ENCODE measurements at places on chromosomes 7 and 10. TPM values are rescaled to one million over a fixed set of nuclear protein-coding genes. Genes with fewer than 3 reads are reported as not detected.

DNA sequence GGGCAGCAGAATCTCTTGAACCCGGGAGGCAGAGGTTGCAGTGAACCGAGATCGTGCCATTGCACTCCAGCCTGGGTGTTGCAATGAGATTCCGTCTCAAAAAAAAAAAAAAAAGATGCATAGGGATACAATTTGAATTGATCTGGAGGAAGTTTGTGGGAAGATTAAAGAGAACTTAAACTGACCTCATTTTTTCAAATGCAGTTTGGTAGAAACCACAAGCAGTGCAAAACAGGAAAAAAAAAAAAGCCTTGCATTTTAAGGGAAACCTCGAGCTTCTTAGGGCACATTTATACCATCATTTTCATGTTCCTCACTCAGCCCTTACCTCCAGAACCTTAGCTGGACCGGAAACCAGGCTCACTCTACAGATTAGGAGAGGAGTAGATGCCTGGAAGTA lies 2.8 kb downstream of the KCTD7 start:
- H3K4me3 ChIP-seq, result peak overlapping the region; percentile 81
- peak overlapping the region; percentile 94 for H3K27ac ChIP-seq
- H3K4me1 ChIP-seq, result peaks cover 36% of the 10 kb centered on the region
- peaks cover 27% of the 10 kb centered on the region for H3K36me3 ChIP-seq
- no peak for DNase-seq

GRCh38 chr10:110851020-110851612 lies 20.6 kb upstream of the PDCD4 start:
- no peaks in the 10 kb centered on the region for H3K27me3 ChIP-seq
- H3K27ac ChIP-seq, result peak overlapping the region; percentile 14
- peaks cover 5% of the 10 kb centered on the region for H3K36me3 ChIP-seq
- no peak for DNase-seq
- H3K4me1 ChIP-seq, result peaks cover 56% of the 10 kb centered on the region

GRCh38 chr10:125343118-125343925 lies 183.0 kb upstream of the CTBP2 start:
- no peaks in the 10 kb centered on the region for H3K4me1 ChIP-seq
- DNase-seq, result no peak
- no peaks in the 10 kb centered on the region for H3K27me3 ChIP-seq
- H3K4me3 ChIP-seq, result no peak overlapping the region

- peaks cover 32% of the 10 kb centered on the region for H3K36me3 ChIP-seq
- no peak for DNase-seq
- peaks cover 6% of the 10 kb centered on the region for H3K4me1 ChIP-seq
These were observed 77.3 kb upstream of the RPA3 start for GRCh38 chr7:7795630-7796121.

DNA sequence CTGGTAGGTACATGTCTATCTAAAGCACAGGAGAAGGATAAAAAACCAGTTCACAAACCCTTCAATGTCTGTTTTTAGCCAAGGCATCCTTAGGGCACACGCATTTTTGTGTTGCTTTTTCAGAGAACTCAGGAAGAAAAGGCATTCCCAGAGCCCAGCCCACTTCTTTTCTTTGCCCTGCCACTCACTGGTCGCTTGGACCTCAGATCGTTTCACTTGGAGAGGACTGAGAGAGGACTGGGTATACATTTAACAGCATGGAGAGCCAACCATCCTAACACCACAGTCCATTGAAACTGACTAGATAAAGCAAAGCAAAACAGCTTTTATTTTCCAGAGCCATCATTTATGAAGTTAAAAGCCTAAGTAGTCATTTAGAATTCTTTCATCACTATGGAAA lies 194.2 kb downstream of the CAMK1D start:
- no peak overlapping the region for H3K4me3 ChIP-seq
- no peak overlapping the region for H3K27ac ChIP-seq
- peaks cover 15% of the 10 kb centered on the region for H3K4me1 ChIP-seq
- H3K27me3 ChIP-seq, result no peaks in the 10 kb centered on the region
- no peak for DNase-seq

DNA sequence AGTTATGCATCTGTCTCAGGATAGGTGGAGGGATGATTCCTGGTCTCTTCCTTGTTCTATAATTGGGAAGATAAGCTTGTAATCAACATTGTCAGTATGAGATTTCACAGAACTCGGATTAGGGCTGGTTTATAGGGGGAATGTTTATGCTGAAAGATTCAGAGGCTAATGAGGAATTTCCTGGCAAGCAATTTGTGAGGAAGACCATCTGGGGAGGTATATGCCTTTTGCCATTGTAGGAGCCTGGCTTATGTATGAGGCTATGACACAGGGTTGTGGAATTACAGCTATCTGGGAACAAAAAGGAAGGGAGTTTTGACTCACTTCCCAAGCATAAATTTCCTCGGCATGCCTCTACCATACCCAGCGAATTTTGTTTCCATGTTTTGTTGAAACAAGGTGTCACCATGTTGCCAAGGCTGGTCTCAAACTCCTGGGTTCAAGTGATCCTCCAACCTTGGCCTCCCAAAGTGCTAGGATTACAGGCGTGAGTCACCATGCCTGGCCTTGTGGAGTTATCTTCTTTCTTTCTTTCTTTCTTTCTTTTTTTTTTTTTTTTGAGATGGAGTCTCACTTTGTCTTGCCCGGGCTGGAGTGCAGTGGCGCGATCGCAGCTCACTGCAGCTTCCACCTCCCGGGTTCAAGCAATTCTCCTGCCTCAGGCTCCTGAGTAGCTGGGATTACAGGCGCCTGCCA lies 1.6 kb upstream of the COPS6 start:
- peaks cover 26% of the 10 kb centered on the region for H3K4me1 ChIP-seq
- DNase-seq, result no peak
- peak overlapping the region; percentile 4 for H3K4me3 ChIP-seq
- no peak overlapping the region for H3K27ac ChIP-seq
- peaks cover 7% of the 10 kb centered on the region for H3K36me3 ChIP-seq

DNA sequence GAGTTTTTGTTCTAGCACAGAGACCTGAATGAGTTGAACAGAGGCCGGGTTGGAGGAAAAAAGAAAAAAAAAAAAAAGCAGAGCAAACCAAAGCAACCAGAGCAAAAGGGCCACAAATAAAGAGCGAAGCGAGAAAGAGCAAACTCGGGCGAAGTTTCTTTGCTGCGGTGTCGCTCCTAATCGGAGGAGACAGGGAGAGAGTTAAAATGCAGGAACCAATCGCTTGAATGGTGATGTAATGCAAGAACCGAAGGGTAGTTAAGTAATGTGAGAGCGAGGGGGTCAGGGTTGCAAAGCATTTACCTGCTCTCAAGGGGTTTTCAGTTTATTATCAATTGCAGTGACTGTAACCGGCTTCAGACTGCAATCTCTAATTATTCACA lies 271.7 kb downstream of the TRIL start:
- peaks cover 13% of the 10 kb centered on the region for H3K27me3 ChIP-seq
- H3K36me3 ChIP-seq, result no peaks in the 10 kb centered on the region
- no peak overlapping the region for H3K27ac ChIP-seq

DNA sequence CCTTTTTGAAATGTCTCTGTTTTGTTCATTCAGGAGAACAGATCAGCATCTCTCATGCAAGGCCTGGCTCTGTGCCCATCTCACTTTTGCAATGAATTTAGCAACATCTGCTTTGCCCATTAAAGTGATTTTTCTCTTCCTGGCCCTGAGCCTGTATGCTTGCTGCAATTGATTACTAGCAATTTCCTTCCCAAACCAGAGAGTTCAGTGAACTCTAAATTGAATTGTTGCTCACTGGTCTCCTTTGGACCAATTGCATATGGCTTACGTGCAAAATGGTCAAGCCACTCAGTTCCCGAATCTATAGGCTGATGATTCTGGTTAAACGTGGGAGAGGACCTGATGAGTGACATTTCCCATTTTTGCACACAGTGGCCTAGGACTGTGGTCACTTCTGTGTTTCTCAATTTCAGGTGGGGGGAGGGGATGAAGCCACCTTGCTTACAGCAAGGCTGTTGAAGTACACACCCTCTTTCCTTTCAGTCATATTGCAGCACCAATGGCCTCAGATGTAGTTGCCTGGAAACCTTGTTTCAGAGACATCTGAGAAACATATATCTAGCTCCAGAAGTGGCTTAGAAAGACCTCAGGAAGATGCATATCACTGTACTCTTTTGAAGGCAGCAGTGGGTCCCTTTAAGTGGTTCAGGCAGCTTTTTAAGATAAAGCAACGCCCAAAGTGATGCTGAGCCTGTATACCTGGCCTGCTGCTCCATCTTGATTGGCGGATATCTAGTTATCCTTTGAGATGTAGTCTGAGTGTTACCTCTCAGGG lies 201.4 kb downstream of the PTEN start:
- no peaks in the 10 kb centered on the region for H3K27me3 ChIP-seq
- H3K4me3 ChIP-seq, result no peak overlapping the region
- H3K27ac ChIP-seq, result peak overlapping the region; percentile 58
- peaks cover 51% of the 10 kb centered on the region for H3K4me1 ChIP-seq

GRCh38 chr10:22544325-22545068 lies 169.9 kb downstream of the PIP4K2A start:
- DNase-seq, result no peak
- H3K4me3 ChIP-seq, result peak overlapping the region; percentile 47
- peak overlapping the region; percentile 87 for H3K27ac ChIP-seq
- no peaks in the 10 kb centered on the region for H3K27me3 ChIP-seq
- peaks cover 13% of the 10 kb centered on the region for H3K4me1 ChIP-seq

MRC1 gene
- total RNA-seq, result 1.7 TPM
